SJSA1 (cell line): ENCODE measurements at places on chromosomes 13 and 19.

DNA sequence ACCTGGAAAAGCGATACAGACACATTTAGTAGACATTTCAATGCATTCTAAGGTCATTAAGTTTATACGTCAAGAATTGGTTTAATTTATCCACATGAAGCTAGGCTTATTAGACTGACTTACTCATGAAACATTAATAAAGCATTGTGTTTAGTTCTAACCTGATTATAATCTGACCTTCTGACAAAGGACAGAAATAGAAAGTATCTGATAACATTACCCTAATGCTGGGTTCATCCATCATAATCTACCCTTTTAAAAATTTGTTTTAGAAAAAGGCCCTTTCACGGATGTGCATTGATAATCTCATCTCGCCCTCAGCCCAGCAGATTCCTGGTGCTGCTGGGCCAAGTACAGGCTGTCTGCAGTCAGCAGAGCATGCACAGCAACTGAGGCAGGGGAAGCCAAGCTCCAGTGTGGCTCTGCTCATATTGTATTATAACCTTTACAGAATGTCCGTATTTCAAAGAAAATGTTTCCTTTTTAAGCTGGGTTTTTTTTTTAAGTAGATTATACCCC is 142.1 kb upstream of the MAB21L1 start:
- no peak for DNase-seq

GRCh38 chr13:56886398-56886797 is 254.3 kb upstream of the PRR20A start:
- no peak for DNase-seq

GRCh38 chr19:55175117-55175867 is 4.8 kb downstream of the SYT5 start:
- DNase-seq: no peak

GRCh38 chr13:40622246-40622645 is 44.2 kb downstream of the FOXO1 start:
- no peak for DNase-seq

GRCh38 chr13:30664689-30665275 is 47.1 kb downstream of the USPL1 start:
- DNase-seq: no peak

GRCh38 chr13:83350569-83350968 is 531.7 kb downstream of the SLITRK1 start:
- no peak for DNase-seq

- peak; percentile 42 for DNase-seq
These were observed 4.0 kb upstream of the NKPD1 start for GRCh38 chr19:45164577-45165335.

DNA sequence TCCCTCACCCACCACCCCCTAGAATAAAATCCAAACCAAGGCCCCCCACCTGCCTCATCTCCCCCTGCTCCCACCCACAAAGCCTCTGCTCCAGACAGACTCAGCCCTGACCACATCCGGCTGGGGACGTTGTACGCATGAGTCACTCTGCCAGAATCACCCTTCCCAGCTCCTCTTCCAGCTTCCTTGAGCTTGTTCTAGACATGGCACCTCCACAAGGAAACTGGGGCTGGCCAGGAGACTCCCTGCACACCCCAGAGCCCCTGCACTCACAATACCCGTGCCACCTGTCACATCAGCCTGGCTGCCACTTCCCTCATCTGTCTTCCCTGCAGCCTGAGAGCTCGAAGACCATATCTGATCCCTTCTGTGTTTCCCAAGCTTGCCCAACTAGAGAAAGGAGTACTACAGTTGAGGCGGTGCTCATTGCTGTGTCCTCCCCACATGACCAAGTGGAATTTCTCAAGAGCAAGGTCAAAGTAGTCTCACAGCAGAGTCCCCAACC is 9.7 kb downstream of the DEDD2 start:
- peak; percentile 85 for DNase-seq

DNA sequence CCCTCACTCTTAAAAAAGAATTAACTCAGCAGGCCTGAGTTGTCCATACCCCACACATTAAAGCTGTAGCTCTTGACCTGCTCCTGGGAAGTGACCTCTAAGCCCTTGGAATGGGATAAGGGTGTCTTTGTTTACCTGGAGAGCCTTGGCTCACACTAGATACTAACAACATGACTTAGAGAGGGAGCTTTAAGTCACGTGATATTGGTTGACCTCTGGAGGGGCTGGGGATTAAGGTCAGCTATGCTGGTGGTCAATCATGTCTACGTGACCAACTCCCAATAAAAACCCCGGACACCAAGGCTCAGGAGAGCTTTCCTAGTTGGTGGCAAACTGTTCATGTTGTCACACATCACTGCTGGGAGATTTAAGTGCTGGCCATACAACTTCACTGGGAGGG is 2.9 kb downstream of the NWD1 start:
- DNase-seq: no peak

DNA sequence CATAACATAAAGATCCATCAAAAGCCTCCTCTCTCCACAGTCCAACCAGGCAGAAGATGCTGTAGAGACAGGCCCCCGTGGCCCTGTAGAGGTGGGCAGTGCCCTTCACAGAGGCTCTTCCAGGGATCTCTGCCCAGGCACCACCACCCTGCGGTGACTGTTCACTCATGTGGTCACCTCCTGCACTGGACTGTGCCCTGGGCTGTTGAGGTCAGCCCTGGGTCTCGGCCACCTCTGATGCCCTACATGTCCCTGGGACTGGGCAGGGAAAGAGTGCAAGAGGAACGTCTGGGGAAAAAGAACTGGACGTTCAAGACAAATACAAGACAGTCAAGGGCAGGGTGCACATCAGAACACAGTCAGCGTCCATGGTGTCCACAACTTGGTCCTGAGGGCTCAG is 22.3 kb downstream of the PEPD start:
- no peak for DNase-seq

DNA sequence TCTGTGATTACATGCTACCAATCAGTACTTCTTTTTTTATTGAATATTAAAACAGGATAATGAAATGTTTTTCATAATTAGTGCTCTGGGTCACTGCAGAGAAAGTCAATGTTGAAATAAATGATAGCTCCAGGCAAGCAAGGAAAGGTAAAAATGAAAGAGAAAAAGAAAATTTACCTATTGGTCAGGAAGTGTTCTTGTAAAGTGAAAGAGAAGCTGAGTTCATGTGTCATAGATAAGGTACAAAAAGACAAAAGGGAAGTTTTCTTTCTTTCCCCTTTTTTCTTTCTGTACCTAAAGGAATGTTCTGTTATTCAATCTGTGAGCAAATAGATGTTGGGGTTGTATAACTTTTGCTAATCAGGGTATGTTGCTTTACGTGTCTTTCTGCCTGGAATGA is 197.0 kb downstream of the PCDH9 start:
- no peak for DNase-seq

- DNase-seq: no peak
These were observed 94.5 kb downstream of the GNG7 start for GRCh38 chr19:2607712-2608601.

GRCh38 chr13:37869756-37870488 is at the start of gene TRPC4:
Gene TRPC4 (minus strand): TSS chr13:37869772. CDS start chr13:37783333, 86,439 bp downstream.
- DNase-seq: peak; percentile 61

DNA sequence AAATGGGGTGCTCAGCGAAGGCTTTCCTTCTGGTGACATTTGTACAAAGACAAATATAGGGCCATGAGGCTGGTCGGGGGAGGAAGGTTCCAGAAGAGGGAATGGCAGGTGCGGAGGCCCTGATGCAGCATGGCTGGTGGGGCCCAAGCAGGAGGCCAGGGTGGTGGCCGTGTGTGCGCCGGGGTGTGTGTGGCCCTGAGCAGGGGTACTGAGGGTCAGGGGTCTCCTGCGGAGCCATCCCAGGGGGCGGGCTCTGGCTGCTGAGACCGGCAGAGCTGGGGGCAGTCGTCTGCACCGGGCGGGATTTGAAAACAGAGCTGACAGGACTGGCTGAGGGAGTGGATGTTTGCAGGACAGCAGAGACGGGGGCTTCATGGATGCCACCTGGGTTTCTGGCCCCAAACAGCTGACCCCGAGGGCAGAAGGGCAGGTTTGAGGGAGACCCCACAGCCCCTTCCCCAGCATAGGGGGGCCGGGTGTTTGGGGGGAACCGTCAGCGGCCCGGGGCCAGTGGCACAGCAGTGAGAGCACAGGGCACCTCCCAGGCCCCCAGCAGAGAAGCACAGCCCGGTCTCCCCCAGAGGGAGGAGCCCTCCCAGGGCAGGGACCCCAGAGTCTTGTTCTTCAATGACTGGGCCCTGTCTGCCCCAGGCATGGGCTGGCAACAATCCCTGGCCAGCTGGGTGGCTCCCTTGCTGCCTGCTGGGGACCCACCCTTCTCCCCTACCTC is 11.4 kb downstream of the PIAS4 start:
- DNase-seq: no peak

DNA sequence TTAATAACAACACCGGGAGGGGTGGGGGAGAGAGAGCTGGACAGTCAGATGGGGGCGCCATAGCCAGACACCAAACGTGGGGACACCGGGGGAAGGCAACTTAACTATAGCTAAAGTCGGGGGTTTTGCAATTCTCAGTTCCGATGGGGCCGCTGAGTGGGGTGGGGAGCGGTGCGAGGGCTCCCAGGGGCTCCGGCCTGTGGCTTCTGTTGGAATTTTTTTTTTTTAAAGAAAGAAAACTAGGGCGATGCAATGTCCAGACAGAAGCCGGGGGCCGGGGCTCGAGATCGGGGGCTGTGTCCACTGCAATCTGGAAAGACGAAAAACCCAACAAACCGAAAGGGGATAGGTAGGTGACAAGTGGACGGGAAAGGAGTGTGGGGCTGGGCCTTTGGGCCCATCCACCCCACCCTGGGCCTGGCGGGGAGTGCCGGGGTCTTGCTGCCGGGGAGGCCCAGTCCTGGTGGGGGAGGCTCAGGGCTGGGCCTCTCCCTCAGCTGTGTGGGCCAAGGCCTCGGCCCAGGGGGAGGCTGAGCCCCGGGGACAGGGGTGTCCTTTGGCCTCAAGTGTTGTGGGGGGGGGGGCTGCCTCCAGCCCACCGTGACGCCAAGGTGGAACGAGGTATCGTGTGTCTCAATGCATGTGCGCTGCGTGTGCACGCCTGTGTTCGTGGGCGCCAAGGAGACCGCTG is 17.3 kb downstream of the PRKCSH start:
- DNase-seq: no peak

DNA sequence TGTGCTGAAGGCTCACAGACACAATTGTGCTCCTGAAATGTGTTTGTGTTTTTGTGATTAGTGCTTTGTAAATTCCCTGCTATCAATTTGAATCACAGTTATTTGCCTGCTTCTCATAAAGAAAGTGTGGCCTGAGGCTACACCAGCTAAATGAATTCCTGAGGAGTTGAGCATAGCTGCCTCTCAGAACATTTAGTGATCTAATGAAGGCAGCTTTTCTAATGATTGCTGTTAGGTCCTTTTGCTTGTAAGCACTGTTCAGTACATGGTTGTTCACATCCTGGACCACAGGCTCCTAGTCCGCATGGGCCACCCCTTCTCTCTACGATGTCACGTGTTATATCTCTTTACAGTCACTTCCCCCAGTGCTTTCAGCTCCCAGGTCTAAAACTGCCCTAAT is 238.2 kb downstream of the B3GLCT start:
- no peak for DNase-seq

DNA sequence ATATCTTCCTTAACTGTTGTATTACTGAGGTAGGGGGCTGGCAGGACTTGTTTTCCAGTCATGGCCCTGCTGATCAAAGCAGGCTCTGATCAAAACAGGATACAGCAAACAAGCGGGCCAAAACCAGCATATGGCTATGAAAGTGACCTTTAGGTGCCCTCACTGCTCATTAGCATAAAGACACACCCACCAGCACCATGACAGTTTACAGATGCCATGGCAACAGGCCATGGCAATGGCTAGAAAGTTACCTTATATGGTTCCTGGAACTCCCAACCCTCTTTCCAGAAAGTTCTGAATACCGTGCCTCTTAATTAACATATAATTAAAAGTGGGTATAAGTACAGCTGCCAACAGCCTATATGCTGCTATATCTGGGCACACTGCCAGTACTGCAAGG is 551.4 kb upstream of the SGCG start:
- no peak for DNase-seq

- no peak for DNase-seq
These were observed 36.6 kb downstream of the ZSWIM4 start for GRCh38 chr19:13831537-13832467.
